Fibroblast of pulmonary artery (primary cell): ENCODE measurements at places on chromosomes 2 and 18.

GRCh38 chr2:234690569-234691213 is 193.8 kb upstream of the ARL4C start:
- DNase-seq = peak; percentile 55

- DNase-seq = no peak
Measured at GRCh38 chr2:190320696-190321095, 1.1 kb upstream of the HIBCH start.

- no peak for DNase-seq
Measured at GRCh38 chr2:44722026-44722625, 219.4 kb upstream of the SIX3 start.

DNA sequence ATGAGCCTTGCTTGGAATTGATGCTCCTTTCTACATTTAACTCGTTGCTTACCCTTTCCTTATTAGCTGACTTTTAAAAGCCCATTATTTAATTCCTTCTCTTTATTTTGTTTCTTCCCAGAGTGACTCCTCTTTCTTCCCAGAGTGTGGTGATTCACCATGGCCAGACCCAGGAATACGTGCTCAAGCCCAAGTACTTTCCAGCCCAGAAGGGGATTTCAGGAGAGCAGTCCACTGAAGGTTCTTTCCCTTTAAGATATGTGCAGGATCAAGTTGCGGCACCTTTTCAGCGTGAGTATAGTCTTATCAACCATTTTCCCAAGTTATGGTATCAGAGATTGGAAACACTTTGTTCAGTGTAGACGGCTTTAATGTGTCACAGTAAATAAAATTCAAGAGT is 163.7 kb downstream of the LTBP1 start:
- DNase-seq = no peak

DNA sequence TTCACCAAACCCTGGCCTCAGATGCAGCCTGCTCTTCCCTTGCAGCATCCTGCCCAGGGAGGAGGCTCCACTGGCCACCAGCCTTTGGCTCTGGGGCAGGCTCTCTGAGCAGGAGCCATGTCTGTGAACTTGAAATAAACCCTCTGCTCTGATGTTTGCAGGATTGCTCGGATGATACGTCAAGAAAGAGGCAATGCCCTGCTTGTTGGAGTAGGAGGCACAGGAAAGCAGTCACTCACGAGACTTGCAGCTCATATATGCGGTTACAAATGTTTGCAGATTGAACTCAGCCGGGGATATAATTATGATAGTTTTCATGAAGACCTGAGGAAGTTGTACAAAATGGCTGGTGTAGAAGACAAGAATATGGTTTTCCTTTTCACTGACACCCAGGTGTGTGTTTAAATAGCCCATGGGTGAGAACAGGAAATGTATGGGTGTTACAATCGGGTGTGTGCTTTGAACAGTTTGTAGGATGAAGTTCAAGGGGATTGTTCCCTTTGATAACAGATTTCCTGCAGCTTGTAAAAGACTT is 177.9 kb downstream of the DNAH6 start:
- DNase-seq = no peak

- DNase-seq = no peak
Measured at GRCh38 chr2:44708661-44709000, 232.9 kb upstream of the SIX3 start.

DNA sequence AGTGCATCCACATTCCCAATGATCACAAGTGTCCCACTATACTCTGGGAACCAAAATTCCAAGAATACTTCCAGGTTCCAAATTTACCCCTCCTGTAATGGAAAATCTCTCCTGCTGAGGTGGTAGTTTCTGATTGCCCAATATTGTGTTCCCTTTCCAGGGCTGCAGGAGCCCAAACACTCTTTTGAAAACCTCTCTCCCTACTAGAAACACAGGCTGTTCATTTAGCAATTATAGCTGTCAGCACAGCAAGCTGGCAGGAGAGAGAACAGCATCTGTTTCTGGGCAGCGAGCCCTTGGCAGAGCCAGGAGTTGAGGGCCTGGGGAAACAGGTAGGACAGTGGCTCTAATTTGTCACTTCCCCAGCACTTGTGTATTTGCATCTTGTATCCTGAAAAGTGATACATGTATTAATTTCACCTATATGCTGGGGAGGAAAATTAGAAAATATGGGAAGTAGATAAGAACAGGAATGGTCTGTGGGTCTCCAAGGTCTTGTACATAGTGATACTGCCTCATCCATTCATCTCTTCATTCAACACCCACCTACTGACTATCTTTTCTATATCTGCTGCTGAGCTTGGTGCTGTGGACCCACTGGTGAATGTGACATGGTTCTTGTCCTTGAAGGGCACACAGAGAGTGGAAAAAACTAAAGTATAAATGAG is 16.9 kb upstream of the PAIP2B start:
- DNase-seq = no peak

GRCh38 chr2:67612576-67613042 is 215.5 kb downstream of the ETAA1 start:
- peak; percentile 82 for DNase-seq

- DNase-seq = peak; percentile 87
Measured at GRCh38 chr2:207617011-207617671, 8.1 kb downstream of the METTL21A start.

DNA sequence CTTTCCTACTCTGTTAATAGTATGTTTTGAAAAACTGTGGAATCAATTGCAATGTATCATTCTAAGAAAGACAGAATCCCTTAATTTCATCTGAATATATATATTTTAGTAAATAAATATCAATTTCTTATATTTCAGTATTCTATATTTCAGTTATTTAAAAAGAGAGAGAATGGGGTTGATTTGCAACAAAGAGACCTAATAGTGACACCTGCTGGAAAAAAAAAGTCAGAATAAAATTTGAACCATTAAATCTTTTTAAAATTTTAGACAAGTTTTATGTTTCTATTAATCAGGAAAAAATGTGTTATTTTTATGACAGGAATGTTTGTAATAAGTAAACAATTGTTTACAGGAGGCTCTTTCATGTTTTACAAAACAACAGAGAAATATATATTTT is 20.7 kb upstream of the CCNT2 start:
- peak; percentile 42 for DNase-seq

DNA sequence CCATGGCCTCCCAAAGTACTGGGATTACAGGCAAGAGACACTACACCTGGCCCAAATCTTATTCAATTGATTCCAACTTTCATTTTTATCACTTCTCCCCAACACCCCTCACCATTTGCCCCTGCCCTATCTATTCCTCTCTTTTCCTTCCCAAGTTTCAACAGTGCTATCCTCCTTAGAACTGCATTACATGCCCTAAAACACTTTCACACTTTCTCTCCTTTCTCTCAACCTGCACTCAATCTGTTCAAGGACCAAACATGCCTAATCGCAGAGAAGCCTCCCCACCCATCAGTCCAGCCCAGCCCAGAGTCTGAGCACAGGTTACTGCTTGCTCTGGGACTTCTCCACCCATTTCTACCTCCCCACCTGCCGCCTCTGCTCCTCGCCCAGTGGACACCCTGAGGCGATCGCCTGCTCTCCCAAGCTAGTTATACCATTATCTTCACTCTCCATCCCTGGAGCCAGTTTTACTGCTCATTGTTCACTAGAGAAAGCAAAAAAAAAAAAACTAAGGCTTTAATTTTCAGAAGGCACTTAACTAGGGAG is 23.7 kb upstream of the DSG1 start:
- DNase-seq = no peak

DNA sequence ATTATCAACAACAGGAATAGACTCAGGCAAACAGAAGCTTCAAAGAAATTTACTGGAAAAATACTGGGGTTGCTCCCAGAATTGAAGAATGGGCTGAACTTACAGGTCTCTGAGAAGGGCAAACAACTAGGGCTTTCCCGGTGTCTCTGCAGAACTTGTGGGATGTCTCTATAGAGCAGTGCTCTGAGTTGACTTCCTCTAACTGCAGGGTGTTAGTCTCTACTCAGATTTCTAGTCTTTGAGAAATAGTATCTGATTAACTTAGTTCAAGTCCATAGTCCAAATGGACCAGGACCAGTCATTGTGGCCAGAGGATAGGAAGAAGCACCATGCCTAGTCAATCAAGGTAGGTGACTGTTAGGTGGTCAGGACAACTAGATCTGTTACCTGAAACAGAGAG is 45.8 kb downstream of the LIMS1 start:
- DNase-seq = no peak

DNA sequence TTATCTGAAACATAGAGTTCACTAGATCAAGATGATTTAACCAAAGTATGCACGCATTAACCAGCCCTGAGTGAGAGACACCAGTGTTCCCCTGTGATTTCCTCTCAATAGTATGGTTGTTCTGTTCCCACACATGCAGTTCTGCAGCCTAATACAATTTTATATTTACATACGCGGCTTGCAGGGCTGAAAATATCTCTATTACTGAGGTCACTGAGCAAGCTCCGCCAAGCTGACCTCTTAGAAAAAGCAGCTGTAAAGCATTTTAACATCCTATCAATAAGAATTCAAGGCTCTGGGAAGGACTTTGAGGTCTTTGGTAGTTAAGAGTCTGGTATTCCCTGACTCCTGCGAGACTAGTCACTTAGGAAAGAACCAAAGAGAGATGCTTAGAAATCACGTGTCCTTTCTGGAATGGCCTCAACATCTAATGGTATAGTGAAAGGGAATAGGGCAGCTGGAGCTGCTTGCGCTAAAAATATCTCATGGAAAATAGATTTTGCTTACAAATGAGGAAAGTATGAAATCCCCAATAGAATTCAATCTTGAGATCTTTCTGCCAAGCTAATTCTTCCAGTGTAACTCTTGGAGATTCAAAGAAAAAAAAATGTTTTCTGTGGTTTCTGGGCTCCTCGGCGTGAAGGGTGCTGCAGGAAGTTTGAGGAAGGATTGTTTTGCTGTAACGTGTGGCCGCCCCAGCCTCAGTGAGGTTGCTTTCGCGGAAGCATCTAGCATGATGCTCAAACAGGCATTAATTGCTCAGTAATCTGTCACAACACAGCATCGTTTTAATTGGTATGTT is 59.2 kb downstream of the DOCK10 start:
- peak; percentile 71 for DNase-seq

DNA sequence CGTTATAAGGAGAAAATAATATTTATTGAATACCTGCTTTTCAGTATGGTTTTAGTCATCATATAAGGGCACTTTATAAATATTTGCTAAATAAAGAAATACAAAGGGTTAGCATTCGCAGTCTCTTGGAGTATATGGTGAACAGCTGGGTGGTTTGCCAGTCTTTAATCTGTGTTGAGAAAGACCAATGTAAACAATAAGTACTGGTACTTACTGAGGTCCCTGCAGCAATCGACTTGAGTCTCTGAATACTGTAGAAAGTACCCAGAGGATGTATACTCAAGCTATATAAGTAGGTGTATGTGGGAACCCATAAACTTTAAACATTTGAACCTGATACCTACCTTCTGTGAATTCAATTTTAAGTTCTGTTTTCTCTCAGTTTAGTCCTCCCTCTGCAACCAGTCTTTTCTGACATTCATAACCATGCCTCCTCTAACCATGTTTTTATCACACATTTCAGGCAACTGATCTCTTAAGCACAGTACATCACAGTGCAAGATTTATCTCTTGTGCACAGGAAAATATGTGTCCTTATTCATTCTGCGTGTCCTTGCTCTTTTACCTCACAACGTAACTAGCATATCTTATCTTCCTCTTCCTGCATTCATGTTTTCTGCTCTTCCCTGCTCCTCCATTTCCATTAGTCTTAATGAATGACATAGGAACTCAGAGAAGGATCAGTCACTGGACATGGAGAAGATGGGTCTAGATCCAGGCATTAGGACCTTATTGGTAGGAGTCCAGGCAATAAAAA is 21.7 kb downstream of the C18orf63 start:
- no peak for DNase-seq

DNA sequence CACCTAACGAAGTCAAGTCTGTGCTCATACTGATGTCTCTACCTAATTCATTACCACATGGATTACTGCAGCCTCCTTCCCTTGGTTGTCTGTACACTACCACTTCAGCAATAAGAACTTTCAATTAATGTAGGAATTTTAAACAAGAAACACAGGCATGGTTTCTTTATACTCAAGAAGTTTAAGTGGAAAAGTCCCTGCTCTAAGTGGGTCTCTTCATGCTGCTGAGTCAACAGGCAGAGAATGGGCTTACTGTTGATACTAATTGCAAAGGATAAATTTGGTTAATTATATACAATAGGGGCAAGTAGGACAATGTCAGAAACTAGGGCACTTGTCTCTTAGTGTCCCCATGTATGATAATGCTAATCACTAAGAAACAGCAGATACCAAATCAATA is 392.6 kb downstream of the DSEL start:
- no peak for DNase-seq

DNA sequence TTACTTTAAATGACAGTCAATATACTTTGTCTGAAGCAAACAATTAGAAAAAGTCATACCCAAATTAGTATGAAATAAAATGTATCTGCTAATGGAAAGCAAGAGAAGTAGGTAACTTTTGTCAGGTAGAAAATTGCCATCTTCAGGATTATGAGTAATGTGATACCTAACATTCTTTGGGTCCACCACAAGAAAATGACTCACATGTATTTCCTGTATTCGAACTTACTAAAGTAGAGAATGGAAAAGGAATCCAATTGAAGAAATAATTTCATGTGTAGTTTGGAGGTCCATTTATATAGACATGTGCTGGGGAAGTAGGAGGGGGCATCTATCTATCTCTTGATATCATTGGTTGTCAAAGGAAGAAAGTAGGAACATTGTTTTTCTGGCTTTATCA is 636.2 kb upstream of the CHAC2 start:
- peak; percentile 42 for DNase-seq

DNA sequence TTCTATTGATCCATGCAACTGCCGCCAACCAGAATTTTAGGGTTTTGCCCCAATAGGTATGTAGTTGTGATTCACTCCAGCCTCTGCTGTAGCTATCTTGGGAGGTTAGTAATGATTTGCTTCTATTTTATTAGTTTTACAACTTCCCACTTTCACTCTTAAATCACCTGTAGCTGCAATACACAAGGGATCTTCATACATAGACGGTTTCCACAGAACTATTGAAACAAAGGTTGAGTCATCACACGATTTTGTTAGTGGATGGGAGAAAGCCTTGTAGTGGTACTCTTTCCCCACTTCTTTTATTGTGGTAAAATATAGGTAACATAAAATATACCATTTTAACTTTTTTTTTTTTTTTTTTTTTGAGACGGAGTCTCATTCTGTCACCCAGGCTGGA is 104.2 kb upstream of the SPRED2 start:
- DNase-seq = no peak

GRCh38 chr2:225030203-225030602 is 12.1 kb downstream of the DOCK10 start:
- DNase-seq = no peak
